Frontal cortex (tissue), 4 donors: ENCODE measurements at places on chromosomes 11 and 22.

DNA sequence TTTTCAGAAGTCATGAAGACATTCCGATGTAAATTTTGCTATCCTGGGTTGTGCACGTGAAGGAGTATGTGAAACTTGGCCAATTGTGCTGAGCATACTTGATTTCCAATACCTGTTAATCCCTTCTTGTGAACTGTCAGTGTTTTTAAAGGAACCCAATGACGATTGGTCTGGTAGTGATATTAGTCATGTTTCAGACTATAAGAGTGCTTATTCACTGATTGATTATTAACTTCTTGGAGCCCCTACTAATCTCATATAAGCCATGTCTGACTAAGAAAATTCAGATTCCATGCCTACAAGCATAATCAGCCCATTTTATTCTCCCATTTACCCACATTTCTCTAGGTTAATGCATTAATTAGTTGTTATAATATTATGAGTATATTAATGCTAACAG lies 330.8 kb upstream of the MTNR1B start:
- DNase-seq: no peak

GRCh38 chr11:70862093-70862492 lies 390.3 kb downstream of the SHANK2 start:
- no peak for DNase-seq

DNA sequence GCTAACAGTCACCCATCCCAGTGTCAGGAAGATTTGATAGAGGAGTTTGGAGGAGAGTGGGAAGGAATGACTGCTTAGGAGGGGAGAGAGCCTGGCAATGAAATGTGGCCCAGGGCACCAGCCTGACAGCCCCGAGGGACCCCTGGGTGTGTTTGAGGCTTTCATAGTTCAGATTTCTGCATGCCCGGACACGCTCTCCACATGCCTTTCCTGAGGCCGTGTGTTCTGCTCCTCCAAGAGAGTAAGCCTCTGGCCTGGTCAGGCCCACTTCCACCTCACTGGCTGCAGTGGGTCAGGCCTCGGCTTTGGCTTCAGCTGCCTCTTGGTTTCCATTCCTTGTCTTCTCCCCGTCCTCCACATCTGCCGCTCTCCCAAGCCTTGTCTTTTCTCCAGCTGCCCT lies 78.4 kb downstream of the C22orf31 start:
- no peak for DNase-seq

DNA sequence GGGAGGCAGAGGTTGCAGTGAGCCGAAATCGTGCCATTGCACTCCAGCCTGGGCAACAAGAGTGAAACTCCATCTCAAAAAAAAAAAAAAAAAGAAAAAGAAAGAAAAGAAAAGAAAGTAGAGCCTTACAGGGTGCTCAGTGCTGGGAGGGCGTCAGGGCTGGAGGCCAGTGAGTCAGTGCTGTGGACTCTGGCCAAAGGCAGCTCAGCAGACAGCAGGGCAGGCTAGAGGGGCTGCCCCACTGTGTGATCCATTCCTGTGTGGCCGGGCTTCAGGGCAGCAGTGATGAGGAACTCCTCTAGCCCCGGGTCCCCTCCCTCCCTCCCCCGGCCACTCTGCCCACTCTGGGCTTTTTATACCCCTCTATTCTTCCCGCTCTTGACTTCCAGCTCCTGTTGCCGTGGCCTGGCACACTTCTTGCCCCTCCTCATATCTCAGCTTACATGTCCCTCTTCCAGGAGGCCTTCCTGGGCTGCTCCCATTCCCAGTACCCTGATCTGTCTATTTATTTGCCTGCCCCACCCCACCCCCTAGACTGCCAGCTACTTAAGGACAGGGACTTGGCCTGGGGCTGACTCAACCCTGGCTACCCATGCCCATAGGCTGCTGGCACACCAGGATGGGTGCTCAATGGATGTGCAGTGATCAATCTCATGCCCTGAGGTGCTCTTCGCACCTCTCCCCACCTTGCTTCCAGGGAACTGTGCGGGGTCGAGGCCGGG lies 10.1 kb downstream of the SYT12 start:
- DNase-seq: no peak

DNA sequence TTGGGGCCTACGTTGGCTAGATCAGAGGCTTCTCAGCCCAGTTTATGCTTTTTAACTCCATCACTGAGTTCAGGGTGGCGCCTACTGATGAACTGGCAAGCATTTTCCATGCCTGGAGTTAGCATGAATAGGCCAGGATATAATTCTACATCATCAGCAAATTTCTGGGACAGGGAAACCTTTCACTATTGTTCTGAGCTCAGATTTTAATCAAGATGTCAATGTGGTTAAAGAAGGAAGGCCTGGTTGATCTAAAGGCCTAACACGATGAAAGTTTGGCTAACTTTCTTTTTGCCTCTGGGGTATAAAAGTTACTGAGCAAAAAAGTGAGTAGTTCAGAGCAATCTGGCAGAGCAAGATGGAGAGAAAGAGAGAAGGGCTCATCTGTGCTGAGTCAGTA lies 21.7 kb upstream of the IFITM3 start:
- DNase-seq: no peak

DNA sequence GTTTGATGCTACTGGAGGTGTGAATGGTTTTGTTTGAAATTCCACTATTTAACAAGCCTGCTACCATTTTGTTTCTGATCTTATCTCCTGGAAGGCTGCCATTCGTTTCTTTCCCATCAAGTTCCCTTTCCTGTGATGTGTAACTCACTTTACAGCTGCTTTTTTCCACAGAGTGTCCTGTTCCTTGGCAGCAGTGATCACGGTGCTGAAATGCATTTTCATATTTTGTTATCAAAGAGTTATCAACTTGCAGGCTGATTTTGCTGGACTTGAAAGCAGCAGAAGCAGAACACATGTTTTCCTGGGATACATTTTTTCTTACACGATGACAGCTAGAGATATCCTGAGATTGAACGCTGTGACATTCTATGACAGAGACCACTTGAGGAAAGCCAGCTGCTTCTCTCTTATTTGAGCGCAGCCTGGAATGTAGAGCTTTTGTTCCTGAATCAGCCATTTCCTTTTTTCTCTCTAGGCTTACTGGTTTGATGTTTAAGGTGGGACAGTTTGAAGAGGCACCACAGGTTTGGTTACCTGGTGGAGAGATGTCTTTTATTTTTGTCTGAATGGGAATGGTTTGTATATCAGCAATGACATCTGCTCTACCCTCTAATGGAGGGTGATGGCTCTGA lies 34.7 kb downstream of the PRR14L start:
- DNase-seq: no peak

DNA sequence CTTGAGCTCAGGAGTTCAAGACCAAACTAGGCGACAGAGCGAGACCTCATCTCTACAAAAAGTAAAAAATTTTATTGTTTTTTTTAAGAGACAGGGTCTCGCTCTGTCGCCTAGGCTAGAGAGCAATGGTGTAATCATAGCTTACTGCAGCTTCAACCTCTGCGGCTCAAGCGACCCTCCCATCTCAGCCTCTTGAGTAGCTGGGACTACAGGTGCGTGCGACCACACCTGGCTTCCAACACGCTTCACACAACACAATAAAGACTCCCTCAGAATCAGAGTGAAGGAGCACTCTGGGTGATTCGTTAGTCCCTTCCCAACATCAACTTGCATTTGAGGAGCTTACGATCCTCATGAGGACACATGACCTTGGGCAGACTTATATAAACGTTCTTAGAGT lies 79.5 kb upstream of the APOA1 start:
- DNase-seq: no peak

DNA sequence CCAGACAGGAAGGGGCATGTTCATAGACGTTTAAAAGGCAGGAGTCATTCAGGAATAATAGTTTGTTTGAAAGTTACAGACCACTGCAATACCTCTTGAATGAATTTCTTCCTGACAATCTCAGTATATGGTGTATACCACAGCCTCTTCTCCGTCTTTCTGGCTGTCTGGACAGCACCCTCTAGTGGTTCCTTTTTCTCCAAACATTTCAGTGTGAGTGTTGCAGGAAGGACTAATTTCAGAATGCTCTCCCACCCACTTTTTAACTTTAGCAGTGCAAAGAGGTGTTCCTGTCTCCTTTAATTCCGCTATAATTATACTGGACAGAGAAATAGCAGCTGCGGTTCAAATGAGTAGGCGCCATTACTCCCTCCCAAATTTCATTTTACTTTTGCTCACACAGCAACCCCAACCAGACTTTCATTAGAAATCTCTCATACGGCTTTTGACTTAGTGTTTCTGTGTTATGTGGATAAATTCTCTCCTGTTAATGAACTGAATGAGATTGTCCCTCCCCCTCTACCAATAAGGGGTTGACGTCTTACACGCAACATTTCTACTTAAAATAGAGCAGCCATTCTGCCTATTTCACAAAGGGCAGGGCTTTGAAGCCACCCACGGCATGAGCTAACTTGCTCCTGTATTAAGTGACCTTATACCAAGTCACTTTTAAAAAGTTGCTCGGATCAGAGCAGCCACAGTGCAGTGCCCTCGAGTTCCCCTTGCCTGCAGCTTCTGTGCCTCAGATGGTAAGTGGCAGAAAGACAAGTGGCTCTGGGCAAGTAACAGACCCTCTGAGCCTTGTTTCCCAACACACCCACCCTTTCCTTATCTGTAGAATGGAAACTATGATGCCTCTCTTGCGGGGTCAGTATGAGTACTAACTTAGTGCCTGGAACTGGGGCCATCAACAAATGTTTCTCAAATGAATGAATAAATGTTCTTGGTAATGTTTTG lies 368.6 kb downstream of the OPCML start:
- no peak for DNase-seq

DNA sequence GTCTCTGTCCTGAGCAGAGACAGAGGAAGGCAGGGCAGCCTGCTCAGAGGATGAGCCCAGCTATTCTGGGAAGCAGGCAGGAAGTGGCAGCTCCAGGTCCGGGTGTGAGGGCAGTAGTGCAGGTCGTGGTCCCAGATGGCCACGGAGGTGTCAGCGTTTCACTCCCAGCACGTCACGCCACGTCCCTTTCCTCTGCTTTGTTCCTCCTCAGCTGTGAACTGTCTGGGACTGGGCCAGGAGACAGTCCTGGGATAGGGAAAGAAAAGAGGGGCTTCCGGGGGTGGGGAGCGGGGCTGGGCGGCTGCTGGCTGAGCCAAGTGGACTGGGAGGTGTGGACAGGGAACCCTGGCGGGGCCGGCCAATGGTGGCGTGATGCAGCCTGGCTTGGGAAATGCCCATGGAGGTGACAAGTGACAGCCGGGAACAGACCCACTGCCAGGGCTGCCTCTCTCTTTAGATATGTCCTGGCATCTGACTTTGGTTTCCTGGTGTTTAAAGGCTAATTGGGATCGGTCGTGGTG lies 64.7 kb downstream of the KCNQ1 start:
- DNase-seq: peak; percentile 8

DNA sequence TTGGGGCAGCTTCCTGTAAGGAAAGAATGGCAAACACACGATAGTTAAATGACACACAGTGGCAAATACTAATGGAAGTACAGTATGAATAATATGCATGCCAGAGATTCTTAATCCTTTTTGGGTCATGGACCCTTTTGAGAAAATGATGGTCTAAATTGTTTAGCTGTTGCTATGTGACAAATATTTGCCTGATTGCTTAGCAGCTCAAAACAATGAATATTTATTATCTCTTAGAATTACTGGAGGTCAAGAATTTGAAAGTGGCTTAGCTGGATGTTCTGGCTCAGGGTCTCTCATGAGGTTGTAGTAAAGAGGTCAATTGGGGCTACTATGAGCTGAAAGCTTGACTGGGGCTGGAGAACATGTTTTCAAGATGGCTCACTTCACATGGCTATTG lies 69.7 kb downstream of the FANCF start:
- DNase-seq: no peak

GRCh38 chr11:107801641-107802040 lies 56.9 kb downstream of the SLC35F2 start:
- no peak for DNase-seq

GRCh38 chr11:123546515-123546914 lies 107.9 kb downstream of the SCN3B start:
- no peak for DNase-seq

DNA sequence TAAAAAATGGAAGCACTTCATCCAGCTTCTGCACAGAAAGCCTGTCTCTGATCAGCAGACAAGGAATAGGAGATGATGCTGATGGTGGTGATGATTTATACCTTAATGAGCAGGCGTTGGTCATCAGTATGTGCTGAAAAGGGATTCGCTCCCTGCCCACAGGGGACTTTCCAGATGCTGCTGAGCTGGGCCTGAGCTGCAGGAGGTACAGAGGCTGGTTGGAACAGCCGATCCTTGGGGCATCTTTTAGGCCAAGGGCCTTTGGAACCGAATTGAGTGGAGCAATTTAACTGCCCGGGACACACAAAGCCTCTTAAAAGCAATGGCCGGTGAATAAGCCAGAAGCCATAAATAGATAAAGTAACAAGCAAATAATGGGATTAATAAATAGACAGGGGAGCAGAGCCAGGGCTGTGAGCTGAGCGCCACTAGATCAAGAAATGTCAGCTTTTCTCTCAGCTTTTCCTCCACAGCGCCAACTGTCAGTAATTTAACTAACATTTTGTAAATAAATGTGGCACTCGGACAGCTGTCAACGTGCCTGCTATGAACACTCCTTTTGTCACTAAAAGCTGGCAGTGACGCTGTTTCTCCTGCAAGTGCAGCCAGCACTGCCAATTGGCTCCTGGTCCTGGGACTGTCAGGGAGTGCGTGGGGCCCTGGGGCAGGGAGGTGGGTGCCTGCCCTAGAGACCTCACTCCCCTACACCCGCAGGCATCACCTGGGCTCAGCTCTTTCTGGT lies 562.3 kb downstream of the NTM start:
- no peak for DNase-seq

GRCh38 chr11:46247659-46248058 lies 29.8 kb upstream of the CREB3L1 start:
- no peak for DNase-seq

GRCh38 chr22:44160421-44160820 lies 20.3 kb upstream of the PARVG start:
- no peak for DNase-seq

GRCh38 chr11:59866836-59867235 lies 549 bp upstream of the TCN1 start:
- DNase-seq: no peak

DNA sequence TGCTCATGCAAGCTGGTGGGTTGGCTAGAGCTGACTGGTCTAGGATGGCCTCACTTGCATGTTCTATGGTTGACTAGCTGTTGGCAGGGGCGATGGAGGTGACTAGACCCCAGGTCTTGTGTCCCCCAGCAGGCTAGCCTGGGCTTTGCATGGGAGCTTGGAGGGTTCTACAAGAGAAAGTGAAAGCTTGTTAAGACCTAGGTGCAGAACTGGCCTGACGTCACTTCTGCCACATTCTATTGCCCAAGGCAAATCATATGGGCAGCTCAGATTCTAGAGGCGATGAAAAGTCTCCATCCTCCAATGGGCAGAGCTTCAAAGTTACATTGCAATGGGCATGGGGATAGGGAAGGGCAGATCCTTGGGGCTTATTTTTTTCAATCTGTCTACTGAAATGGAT lies 170.9 kb downstream of the MIAT start:
- DNase-seq: no peak

GRCh38 chr11:129061492-129062230 lies 119.0 kb upstream of the TP53AIP1 start:
- no peak for DNase-seq

GRCh38 chr11:122743097-122743741 lies 87.7 kb downstream of the UBASH3B start:
- DNase-seq: no peak

- no peak for DNase-seq
Measured at GRCh38 chr11:79482800-79483199, 42.0 kb upstream of the TENM4 start.

GRCh38 chr22:23530766-23531282 lies 49.3 kb downstream of the IGLL1 start:
- DNase-seq: no peak

GRCh38 chr11:7890417-7891172 lies 40.5 kb downstream of the OR10A6 start:
- no peak for DNase-seq
